ENCODE measurements at places on chromosomes 11 and 22.

DNA sequence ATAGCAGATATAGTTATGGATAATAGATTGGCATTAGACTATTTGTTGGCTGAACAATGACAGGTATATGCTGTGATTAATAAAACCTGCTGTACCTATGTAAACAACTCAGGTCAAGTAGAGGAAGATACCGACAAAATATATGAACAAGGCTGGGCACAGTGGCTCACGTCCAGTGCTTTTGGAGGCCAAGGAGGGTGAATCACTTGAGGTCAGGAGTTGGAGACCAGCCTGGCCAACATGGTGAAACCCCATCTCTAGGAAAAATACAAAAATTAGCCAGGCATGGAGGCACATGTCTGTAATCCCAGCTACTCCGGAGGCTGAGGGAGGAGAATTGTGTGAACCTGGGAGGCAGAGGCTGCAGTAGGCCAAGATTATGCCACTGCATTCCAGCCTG lies 14.0 kb upstream of the CHKA start:
- DNase-seq: no peak

- no peak for DNase-seq
These were observed 190.1 kb upstream of the E2F8 start for GRCh38 chr11:19430754-19431398.

- no peak for DNase-seq
These were observed 65.3 kb downstream of the CELSR1 start for GRCh38 chr22:46471901-46472721.

- no peak for DNase-seq
These were observed 25.6 kb downstream of the FLI1 start for GRCh38 chr11:128719556-128719824.

DNA sequence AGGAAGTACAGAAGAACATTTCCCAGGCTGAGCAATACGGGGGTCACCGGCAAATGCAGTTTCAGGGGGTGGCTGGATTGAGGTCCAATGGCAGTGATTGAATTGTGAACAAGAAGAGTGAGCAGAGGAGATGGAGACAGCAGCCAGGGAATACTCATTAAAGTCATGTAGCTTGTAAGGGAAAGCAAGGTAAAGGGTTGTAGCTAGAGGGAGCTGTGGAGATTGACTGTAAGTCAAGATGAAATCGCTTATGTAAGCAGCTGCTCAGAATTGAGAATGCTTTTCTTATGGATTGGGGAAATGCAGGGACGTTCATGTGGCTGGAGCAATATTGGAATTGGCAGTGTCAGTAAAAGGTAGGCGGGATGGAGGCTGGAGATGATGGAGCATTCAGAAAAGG lies 111.4 kb upstream of the TBCEL start:
- DNase-seq: peak; percentile 64
